ENCODE measurements at places on chromosomes 1 and 21.

DNA sequence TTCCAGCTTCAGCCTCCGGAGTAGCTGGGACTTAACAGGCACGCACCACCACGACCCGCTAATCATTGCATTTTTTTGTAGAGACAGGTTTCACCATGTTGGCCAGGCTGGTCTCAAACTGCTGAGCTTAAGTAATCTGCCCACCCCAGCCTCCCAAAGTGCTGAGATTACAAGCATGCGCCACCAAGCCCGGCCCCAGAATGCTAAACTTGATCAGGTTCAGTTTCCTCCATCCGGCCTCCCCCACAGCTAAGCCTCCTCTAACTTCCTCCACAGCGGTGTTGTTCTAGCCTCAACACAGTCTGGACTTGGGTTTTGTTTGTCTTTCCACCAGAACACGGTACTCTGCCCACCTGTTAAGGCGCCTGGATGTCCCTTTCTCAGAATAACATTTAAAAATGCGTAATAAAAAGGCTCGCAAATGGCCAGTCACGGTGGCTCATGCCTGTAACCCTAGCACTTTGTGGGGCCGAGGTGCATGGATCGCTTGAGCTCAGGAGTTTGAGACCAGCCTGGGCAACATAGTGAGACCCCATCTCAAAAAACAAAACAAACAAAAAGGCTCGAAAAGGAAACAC is 2.4 kb downstream of the PARP1 start:
- no peak for DNase-seq

DNA sequence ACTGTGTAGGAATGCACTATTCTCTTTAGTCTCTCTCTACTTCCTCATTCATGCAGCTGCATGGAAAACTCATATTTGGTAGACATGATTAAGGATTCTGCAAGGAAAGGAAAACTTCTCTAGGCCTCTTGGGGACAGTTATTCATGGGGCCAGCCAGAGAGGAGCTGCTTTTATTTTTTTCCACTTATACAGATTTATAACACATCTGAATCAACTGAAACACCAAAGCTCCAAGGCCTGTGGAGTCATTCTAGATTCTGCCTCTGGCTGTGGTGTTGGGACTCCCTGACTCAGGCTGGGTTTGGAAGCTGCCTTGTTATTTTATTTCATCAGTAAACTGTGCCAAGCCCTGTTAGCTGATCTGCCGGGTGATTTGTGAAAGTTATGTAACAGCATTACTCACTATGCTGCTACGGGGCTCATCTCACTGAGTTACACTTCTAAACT is 83.9 kb upstream of the EDEM3 start:
- DNase-seq = no peak

GRCh38 chr1:97919585-97920261 is 1.1 kb downstream of the DPYD start:
- peak; percentile 47 for DNase-seq

GRCh38 chr1:192817246-192817645 is 8.4 kb downstream of the RGS2 start:
- DNase-seq = no peak

DNA sequence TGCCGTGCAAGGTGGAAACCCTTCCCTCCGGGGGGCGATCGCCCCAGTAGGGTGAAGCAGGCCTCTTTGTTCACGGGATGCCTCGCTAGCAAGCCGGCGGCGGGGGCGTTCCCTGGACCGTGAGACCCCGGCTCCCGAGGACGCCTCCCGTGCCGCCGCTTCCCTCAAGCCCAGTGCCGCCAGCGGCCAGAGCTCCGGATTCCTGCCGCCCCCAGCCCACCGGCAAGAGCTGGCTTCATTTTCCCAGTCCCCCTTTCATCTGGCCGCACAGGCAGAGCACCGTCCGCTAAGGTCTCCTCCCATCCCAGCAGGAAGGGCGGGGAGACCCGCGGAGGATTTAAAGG is 16.3 kb downstream of the IER5 start:
- DNase-seq = no peak

GRCh38 chr1:162670928-162671663 is 38.8 kb downstream of the DDR2 start:
- no peak for DNase-seq

DNA sequence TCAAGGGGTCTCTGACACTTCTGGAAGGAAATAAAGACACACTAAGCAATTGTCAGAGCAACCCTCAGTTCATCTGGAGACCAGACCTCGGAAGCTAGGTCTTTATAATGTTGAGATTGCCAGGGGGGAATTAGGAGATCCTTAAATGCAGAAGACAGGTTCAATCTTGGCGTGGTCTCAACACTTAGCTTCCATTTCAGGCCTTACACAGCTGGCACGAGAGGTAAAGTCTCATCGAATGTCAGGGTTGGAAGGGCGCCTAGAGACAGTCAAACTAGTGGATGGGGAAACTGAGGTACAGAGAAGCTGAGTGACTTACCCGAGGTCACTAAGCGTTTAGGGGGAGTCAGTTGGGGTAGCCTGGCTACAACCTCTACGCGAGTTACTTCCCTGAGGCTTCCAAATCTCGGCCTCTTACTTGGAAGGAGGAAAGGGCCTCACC is 562 bp upstream of the EPB41 start:
- DNase-seq = no peak

GRCh38 chr1:31762726-31763670 is 1.1 kb downstream of the ADGRB2 start:
- peak; percentile 83 for DNase-seq

- no peak for DNase-seq
Measured at GRCh38 chr1:6035719-6036118, 10.0 kb upstream of the KCNAB2 start.

DNA sequence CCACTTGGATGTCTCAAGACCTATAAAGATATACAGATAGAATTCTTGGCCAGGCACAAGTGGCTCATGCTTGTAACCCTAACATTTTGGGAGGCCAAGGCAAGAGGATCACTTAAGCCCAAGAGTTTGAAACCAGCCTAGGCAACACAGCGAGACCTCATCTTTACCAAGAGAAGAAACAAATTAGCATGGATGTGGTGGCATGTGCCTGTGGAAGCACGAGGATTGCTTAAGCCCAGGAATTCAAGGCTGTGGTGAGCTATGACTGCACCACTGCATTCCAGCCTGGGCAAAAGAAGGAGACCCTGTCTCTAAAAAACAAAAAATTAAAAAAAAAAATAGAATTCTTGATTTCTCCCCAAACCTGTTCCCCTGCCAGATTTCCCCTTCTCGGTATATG is 8.3 kb downstream of the ASAP3 start:
- no peak for DNase-seq

- DNase-seq = no peak
Measured at GRCh38 chr1:177287994-177288393, 117.2 kb downstream of the BRINP2 start.

GRCh38 chr1:107727866-107728265 is 237.1 kb downstream of the VAV3 start:
- DNase-seq = no peak

DNA sequence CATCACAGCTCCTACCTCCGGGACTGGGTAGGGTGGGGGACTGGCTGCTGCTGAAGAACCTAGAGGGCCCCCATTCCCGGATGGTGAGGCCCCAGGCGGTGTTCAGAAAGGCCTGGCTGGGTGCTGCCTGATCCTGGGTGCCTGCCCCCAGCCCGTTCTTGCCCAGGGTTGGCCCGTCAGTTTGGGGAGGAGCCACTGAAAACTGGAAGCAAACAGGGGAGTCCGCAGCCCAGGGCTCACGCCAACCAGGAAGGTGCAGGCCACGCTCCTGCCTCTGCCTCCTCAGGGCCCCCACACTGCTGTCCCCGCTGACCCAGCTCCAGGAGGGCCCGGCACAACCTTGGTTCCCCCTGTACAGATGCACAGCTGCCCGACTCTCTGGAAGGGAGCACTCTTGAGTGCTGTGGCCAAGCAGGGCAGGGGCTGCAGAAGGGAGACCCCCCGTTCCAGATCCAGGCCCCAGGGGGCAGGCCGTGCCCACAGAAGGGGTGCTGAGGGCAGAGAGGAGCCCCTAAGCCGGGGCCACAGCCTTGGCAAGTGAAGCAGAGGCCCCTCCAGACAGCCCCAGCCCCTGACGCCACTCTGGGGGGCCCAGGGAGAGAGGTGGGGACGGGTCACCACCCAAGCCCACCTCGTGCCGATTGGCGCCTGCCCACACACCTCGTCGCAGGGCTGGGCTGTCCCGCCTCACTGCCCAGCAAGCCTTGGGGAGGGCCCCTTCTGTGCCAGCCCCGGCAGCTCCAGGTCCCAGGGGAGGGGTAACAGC is 5.5 kb downstream of the C1QTNF12 start:
- DNase-seq = no peak
